ENCODE measurements at places on chromosomes 5 and 9. TPM values are rescaled to one million over a fixed set of nuclear protein-coding genes. Genes with fewer than 3 reads are reported as not detected.

- no peak overlapping the region for H3K27ac ChIP-seq
- H3K4me1 ChIP-seq = peaks cover 12% of the 10 kb centered on the region
- H3K4me3 ChIP-seq = no peak overlapping the region
- no peaks in the 10 kb centered on the region for H3K27me3 ChIP-seq
- H3K36me3 ChIP-seq = peaks cover 3% of the 10 kb centered on the region
Observed at GRCh38 chr5:168808051-168808616, 229.0 kb upstream of the PANK3 start.

DNA sequence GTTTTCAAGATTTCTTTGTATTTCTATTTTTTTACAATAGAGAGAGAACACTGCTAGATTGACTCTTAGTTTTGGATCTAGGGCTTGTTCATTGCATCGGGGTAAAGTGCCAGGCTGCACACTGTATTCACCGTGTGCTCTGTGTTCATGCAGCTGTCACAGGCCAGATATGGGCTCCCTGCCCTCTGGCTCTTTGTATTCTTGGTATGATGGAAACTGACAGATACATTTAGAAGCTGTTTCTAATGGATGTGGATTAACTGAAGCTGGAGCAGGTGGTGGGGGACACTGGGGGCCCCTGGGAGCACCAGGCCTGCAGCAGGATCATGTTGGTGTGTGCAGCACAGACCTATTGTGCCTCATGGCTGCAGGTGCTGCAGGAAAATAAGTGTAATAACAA lies 28.0 kb downstream of the SLC36A1 start:
- H3K36me3 ChIP-seq = no peaks in the 10 kb centered on the region
- no peaks in the 10 kb centered on the region for H3K27me3 ChIP-seq
- H3K4me3 ChIP-seq = no peak overlapping the region

Gene MSMP
- 0.41 TPM for total RNA-seq

Gene BARHL1
- not detected for total RNA-seq

Gene CSF1R
- 0.27 TPM for total RNA-seq

DNA sequence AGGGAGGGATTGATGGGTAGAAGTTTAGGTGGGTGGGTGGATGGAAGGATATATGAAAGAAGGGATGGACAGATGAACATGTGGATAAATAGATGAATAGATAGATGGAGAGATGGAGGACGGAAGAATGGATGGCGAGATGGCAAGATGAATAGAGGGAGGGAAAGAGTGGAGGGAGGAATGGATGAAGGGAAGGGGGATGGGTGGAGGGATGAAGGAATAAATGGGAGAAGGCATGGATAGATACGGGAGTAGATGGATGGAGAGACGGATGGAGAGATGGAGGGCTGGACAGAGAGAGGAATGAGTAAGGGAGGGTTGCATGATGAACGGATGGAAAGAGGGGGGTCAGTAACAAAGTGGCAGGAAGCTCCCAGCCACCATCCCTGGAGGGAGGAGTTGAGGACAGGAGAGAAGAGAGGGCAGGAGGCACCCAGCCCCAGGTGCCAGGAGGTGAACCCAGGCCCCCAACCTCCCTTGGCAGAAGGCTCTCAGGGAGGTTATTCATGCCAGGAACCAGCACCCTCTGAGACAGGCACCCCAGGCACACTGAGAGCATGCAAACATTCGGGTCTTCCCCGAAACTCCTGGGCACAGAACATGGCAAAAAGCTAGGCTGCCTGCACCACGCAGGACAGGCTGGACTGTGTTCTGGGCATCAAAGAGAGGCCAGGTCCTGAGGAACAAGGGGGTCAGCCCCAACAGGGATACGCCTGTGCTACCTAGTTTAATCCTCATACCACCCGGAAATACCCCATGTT lies 9.1 kb downstream of the SARDH start:
- H3K36me3 ChIP-seq = no peaks in the 10 kb centered on the region
- DNase-seq = no peak
- no peak overlapping the region for H3K27ac ChIP-seq
- H3K27me3 ChIP-seq = no peaks in the 10 kb centered on the region

- no peak overlapping the region for H3K27ac ChIP-seq
- DNase-seq = no peak
- H3K4me3 ChIP-seq = no peak overlapping the region
- peaks cover 5% of the 10 kb centered on the region for H3K27me3 ChIP-seq
- no peaks in the 10 kb centered on the region for H3K4me1 ChIP-seq
Observed at GRCh38 chr5:172624996-172625964, 15.8 kb upstream of the NEURL1B start.

Gene PGM5
- total RNA-seq = not detected

DNA sequence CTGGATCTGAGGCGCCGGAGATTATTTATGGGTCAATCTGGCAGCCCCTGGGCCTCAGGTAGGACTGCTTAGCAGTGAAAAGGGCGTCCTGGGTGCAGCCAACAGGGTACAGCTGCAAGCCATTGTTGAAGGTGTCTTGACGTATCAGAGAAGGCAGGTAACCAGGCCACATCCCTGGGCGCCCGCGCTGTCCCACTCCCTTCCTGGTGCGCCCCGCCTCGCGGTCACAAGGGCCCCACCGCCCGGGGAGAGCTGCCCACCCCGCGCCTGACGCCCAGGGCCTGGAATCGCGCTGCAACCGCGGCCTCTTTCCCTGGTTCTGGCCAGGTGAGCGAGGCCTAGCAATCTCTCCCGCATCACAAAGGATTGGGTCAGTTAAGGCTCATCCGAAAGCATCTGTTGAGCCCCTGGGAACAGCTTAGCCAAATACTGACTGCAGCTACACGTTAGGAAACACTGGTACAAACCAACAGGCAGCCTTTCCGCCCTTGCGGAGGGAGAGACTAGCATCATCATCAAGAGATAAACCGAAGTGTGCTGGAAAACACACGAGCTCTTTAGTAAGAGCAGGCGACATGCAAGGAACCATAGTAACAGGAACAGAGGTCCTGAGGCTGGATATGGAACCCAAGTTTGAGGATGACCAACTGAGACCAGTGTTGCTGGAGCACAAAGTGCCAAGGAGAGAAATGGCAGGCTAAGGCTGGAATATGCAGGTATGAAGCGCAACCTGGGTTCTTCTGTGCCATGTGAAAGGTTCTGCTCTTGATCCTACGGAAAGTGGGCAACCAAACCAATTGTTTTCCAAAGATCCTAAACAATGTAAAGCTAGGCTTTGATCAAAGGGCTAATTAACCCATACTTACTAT lies 3.6 kb downstream of the RPS23 start:
- peaks cover 20% of the 10 kb centered on the region for H3K4me1 ChIP-seq
- peaks cover 67% of the 10 kb centered on the region for H3K36me3 ChIP-seq
- no peak overlapping the region for H3K27ac ChIP-seq
- H3K4me3 ChIP-seq = no peak overlapping the region

DNA sequence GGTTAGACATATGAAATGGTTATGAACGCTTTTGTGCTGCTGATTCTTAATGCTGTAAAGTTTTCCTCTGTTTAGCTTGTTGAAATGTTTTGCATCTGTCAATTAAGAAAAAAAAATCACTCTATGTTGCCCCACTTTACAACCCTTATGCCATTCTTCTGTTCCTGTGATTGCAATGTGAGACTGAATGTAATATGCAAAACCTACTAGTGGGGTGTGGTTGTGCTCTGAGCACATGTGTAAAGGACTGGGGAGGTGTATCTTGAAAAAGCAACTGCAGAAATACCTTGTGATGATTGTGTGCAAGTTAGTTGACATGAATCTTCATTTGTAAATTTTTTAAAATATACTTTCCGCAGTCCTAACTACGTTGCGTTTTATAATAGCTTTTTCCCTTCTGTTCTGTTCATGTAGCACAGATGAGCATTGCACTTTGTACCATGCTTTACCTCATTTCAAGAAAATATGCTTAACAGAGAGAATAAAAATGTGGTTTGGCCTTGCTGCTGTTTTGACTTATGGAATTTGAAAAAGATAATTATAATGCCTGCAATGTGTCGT lies 357.0 kb upstream of the PIK3R1 start:
- H3K36me3 ChIP-seq = no peaks in the 10 kb centered on the region

GRCh38 chr5:59506285-59506877 lies 387.1 kb downstream of the PDE4D start:
- no peak for DNase-seq
- H3K4me3 ChIP-seq = no peak overlapping the region
- peaks cover 5% of the 10 kb centered on the region for H3K27me3 ChIP-seq
- H3K4me1 ChIP-seq = no peaks in the 10 kb centered on the region

Gene LCN9
- total RNA-seq = not detected

DNA sequence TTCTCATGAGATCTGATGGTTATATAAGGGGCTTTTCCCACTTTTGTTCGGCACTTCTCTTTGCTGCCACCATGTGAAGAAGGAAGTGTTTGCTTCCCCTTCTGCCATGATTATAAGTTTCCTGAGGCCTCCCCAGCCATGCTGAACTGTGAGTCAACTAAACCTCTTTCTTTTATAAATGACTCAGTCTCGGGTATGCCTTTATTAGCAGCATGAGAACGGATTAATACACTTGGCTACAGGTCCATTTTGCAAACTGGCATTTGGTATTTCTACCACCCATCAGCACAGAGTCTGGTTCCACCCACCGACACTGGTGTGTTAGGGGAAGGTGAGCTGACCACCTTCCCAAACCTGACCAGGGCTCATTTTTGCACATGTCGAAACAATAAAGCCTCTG lies 47.9 kb upstream of the RARS1 start:
- H3K4me1 ChIP-seq = peaks cover 2% of the 10 kb centered on the region
- H3K4me3 ChIP-seq = no peak overlapping the region
- peaks cover 1% of the 10 kb centered on the region for H3K27me3 ChIP-seq
- H3K36me3 ChIP-seq = no peaks in the 10 kb centered on the region

DNA sequence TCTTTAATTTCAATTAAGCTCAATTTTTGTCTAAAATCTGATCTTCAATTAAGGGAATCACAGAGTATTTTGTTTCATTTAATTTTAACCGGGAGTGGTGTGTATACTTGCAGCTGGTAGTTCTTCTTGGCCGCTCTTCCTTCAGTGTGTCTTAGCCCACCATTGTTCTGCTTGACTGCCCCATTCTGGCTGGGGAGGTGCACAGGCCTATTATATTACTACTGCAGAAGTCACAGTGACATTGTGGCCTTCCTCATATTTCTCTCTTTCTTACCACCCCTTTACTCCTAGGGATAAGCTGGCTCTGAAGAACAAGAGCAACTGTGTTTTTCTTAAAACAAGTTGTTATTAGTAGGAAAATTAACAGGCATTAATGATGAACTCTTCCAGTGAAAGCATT lies 123.7 kb downstream of the ATG10 start:
- H3K4me3 ChIP-seq = no peak overlapping the region
- no peaks in the 10 kb centered on the region for H3K27me3 ChIP-seq
- no peak overlapping the region for H3K27ac ChIP-seq
- peaks cover 4% of the 10 kb centered on the region for H3K36me3 ChIP-seq
- DNase-seq = no peak

Gene RGP1
- 17.0 TPM for total RNA-seq

DNA sequence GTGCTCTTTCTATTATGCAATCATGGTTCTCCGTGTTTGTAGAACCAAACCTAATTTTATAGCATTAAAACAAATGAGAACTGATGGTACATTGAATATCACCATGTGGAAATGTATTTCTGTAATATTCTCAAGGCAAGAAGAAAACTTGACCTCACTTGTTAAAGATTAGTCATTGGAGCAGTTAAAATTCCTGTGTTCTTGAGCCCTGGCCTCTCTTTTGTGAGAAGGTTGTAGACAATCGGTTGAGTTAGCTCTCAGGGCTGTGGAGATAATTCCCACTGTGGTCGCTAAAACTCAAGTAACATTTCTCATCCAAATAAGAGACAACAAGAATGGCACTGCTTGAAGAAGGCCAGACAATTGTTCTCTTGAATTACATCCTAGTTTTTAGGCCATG lies 216.0 kb upstream of the KLF4 start:
- no peak overlapping the region for H3K27ac ChIP-seq
- no peaks in the 10 kb centered on the region for H3K4me1 ChIP-seq
- no peak for DNase-seq
- no peaks in the 10 kb centered on the region for H3K27me3 ChIP-seq

Gene DPYSL3
- 0.48 TPM for total RNA-seq

GRCh38 chr9:84681516-84682285 lies 12.2 kb downstream of the NTRK2 start:
- H3K36me3 ChIP-seq = no peaks in the 10 kb centered on the region
- DNase-seq = no peak
- no peak overlapping the region for H3K4me3 ChIP-seq
- no peak overlapping the region for H3K27ac ChIP-seq

DNA sequence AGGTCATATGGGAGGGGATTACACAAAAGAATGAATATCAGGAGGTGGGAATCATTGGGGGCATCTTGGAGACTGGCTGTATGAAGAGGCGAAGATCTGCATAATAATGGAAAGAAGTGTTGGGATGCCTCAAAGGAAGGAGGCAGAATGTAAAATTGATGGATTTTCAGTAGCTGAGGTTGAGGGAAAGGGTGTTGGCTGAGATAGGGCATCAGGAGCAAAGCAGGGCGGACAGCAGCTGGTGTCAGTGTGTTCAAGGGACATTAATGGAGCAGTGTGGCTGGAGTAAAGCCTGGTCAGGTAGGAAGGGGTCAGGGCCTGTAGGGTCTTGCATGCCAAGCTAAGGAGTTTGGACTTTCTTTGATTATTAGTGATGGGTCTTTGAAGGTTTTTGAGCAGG lies 65.2 kb upstream of the TNFAIP8 start:
- peak overlapping the region; percentile 34 for H3K27ac ChIP-seq
- DNase-seq = no peak
- H3K27me3 ChIP-seq = no peaks in the 10 kb centered on the region

DNA sequence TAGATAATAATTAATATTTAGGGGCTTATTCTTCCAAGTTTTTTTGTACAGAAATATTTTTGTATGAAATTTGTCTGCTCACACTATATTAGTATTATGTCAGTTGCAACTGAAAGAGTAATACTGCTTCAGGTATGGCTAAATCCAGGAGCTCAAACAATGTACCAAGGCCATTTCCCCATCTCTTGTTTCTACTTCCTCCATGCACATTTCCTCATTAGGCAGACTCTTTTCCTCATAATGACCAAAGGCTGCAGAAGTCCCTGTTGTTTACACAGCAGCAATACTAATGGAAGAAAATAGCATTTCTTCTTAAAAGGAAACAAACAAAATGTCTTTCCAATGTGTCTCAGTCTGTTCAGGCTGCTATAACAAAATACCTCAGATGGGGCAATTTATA lies 9.2 kb upstream of the OTULINL start:
- H3K4me1 ChIP-seq = peaks cover 3% of the 10 kb centered on the region
- H3K27ac ChIP-seq = no peak overlapping the region
- H3K36me3 ChIP-seq = no peaks in the 10 kb centered on the region
- H3K27me3 ChIP-seq = peaks cover 5% of the 10 kb centered on the region

DNA sequence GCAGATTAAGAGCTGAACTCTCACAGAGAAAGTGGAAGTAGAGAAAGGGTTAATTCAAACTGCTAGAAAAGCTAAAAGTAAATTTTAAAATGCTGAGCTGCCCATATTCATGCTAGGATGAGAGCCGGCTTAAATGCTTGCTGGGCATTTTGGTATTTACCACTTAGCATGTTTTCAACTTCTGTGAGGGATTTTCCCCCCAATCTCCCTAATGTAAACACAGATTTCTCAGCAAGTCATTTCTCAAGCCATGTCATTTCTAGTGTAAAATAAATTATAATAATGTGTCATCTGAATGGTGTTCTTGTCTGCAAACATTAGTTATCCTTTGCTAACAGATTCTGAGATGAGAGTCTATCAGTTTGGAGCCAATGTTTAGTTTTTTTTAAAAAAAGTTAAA lies 22.3 kb downstream of the RPS23 start:
- no peak overlapping the region for H3K27ac ChIP-seq
- DNase-seq = no peak
- H3K4me3 ChIP-seq = no peak overlapping the region
- H3K4me1 ChIP-seq = no peaks in the 10 kb centered on the region

Gene CCDC69
- total RNA-seq = 31.4 TPM
